ENCODE measurements at places on chromosomes 6 and 20.

GRCh38 chr6:12391472-12391871 is 101.3 kb downstream of the EDN1 start:
- no peak for DNase-seq

GRCh38 chr20:46151936-46152335 is 33.8 kb downstream of the CD40 start:
- no peak for DNase-seq

GRCh38 chr6:72933233-72933632 is 292.1 kb downstream of the KHDC1L start:
- no peak for DNase-seq

DNA sequence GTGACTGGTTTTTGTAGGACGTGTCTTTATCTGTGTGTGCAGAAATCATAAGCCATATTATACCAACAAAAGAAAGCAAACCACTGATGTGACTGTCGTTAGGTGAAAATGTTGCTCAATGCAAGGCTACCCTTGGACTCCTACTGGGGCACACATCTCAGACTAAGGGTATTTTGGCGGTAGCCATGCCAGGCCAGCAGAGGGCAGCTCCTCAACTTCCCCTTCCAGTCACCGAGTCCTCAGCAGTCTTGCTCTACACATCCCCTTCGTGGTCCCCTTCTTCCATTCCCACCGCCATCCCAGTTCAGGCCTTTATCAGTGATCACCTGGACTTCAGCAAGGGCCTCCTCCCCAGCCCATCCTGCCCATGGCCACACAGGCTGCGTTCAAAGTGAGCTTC is 113.7 kb upstream of the GGTLC1 start:
- peak; percentile 13 for DNase-seq

Measured in fibroblast of pulmonary artery (primary cell).